ENCODE measurements at places on chromosomes 1 and 21.
A peak's percentile ranks its signal among the peaks of the same experiment; 100 is the strongest.

- no peak for DNase-seq
Measured at GRCh38 chr1:7387053-7387927, 383.8 kb upstream of the VAMP3 start.

- no peak for DNase-seq
Measured at GRCh38 chr1:167617153-167618147, 12.6 kb upstream of the RCSD1 start.

GRCh38 chr1:40626383-40626770 lies 39.1 kb downstream of the RIMS3 start:
- no peak for DNase-seq

DNA sequence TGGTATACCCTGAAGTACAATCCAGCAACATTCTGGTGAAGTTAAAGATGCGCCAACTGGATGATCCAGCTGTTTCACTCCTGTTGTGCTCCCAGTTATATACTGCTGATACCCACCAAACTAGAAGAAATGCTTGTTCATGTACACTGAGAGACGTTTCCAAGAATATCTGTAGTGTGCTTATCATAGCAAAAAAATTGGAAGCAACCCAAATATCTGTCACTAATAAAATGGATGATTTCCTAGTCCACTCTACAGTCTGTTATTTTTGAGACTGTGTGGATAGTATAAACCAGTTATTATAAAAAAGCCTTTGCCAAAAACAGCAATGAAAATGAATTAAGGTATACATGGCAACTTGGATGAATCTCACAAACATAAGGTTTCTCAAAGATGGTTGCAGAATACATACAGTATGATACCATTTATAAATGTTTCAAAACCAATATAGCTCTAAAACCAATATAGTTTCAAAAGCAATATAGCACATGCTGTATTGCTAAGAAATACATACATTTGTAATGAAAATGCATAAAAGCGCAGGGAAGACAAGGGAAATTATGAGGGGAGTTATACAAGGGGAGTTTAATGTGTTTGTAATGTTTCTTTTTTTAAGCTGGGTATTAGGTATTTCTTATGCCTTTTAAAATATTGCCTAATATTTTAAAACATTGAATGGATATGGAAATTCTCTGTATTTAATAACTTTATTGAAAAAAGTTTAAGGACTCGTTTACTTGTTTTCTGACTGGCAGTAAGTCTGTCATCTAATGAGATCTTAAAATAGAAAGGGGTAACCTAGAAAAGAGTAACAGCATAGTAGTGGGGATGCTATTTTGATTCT lies 36.5 kb downstream of the GPSM2 start:
- DNase-seq, result no peak

GRCh38 chr1:85387781-85388180 lies 77.2 kb downstream of the DDAH1 start:
- no peak for DNase-seq

DNA sequence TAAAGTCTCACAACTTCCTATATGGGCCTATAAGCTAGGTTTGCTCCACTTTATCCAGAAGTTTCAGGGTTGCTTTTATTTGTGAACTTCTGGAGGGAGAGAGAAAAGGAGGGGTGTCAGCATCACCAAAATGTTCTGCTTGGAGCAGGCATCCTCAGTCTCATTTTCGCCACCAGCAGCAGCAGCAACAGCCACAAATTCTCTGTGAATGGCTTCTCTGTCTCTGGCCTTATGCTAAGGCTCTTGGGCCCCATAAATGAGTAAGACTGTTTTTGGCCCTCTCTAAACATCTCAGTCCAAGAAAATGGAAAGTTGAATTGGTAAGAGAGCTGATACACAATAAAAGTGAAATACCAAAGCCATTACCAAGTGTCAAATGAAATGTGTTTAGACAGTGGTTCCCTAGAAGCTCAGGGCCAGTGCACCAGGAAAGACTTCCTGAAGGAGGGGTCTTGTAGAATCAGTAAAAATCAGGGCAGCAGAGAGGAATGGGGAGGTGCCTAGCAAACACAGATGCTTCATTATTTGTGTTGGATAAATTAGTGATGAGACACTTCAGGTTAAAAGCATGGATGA lies 53.0 kb upstream of the SPATA6 start:
- no peak for DNase-seq

- DNase-seq, result no peak
Measured at GRCh38 chr1:157700305-157700704, 264 bp downstream of the FCRL3 start.

DNA sequence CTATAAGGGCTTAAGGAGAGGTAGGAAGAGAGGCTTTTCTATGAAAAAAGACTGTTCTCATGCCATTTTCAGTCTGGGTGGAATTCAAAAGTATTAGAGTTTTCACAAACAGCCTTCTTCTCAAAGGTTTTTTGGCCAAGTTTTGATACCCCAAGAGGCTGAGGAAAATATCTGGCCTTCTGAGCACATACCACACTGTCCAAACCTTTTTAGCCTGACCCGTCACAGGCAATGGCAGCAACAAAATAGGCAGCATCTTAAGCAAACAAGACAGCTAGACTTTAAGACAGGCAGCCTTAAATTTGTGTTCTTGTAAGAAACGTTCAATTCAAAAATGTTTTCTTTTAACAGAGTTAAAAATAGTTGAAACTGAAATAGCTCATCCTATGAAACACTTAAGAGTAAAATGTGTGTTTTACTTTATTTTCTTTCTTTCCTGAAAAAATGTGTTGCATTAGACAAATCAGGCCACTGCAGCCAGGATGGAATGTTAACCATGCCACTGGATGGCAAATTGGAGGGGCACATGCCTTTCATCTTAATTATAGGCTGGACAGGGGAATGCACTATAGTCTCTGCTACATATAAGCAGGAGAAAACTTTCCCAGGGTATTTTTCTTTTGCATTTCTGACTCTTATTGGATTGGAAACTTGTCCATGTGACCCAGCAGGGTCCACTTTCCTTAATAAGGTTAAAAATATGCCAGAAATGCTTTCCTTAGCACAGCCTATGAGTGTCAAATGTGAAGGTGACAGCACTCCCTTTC lies 315.0 kb downstream of the TGFB2 start:
- no peak for DNase-seq

DNA sequence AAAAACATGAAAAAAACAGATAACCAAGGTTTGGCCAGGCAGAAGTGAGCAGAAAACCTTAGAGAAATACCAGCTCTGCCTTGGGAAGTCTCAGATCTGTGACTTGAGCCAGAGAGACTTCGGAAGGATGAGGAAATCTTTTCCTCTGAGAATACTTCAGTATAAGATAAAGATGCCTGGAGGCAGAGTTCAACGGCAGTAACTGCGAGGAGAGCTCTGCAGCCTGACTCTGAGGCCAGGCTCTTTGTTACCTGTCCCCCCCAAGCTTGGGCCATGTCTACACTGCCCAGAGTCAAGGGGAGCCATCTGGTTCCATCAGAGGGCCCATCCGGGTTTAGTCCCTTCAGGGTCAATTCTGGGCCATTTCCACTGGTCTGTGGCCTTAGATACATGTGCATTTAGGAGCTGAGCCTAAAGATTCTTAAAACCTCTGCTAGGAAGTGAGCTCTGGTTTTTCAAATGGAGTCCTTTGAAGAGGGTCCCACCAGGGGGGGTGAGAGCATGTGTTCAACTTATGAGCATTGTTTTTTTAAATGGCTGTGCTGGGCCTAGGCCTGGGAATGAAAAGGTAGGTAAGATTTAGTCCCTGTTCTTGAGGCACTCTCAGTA lies 8.7 kb downstream of the KIRREL1 start:
- no peak for DNase-seq

- peak; percentile 58 for DNase-seq
Measured at GRCh38 chr1:95041491-95042165, 31.1 kb downstream of the ALG14 start.

DNA sequence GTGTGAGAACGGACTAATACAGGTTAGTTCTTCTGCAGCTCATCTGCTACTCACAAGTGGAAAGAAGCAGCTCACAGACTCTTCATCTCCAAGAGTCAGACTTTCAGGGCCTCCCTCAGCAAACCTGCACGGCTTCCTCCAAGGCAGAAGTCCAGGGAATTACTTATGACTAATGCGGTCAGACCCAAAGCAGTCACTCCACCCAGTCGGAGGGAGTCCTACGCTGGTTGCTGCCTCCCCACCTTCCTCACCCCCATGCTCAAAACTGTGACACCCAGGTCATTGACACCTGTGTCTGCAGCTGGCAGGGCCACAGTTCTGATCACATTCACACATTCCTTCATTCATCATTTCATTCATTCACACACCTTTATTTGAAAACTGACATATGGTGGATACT lies 38.4 kb upstream of the PRDM2 start:
- DNase-seq, result peak; percentile 59

DNA sequence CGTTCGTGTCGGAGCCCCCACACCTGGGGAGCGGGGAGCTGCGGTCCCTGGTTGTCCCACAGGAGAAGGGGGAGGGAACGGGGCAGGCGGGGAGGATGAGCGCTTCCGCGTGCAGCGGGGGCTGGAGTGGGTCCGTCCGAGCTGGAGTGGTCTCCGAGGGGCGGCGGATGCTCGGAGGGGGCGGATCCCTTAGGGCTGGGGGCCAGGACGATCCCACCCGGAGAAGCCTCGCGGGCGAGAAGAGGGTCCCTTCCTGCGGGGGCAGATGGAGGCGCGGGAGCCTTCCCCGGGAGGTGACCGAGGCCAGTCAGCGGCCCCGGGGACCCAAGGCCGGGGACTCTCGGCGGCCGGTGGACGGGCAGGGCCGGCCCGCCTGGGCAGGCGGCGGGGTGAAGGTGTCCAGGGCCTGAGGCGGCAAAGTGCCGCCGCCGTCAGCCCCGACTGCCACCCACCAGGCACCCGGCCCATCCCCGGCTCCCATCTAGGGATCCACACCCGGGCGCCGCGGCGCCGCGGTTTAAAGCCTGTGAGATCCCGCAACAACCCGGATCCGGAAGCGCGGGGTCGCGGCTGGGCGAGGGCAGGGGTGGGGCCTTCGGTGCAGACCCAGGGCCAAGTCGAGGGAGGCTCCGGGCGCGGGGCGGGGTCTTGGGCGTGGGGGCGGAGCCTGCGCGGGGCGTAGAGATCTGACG lies 5.3 kb upstream of the CCDC27 start:
- peak; percentile 75 for DNase-seq

DNA sequence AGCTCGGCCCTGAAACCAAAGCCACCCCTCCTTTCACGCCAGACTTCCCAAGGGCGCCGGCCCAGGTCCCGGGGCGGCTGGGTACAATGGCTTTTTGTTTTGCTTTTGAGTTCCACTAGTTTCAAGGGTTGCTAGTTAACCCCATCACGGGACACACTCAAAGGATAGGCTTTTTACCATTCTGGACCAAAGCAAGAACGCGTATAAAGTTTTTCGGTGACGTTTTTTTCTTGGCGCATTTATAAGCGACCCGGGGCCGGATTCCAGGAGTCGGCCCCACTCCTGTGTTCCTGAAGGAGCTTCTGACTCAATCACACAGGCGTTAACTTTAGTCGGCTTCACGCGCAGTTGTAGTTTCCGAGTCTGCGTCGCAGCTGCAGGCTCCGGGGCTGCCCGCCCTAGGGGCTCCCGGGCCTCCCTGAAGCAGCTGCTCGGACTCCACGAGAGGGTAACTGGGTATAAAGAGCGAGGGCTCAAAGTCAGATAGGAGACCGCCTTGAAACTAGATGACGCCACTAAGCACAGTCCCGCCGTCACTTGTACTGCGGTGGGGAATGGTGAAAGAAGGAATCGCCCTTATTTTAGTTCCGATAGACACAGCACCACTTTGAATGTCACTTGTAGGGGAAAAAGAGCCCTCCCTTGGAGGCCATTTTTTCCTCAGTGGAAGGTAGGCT lies 707 bp upstream of the KLHL21 start:
- DNase-seq, result peak; percentile 44

DNA sequence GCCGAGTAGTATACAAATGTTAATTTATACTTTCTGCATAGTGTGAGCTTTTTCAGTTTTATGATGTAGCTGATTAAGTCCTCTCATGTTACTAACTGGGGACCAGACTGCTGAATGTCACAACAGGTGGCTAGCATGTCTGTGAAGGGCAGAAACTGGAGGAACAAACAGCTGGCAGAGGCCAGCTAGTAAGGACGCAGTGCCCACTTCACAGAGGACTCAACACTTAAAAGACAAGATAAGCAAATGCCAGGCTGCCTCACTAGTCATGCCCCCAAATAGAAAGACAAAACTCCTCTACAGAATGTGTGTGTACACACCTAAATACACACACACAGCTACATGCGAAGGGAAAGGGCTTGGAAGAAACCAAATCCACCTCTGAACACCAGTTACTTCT lies 73.8 kb upstream of the ZNF678 start:
- peak; percentile 78 for DNase-seq

GRCh38 chr1:244598611-244599010 lies 54.3 kb upstream of the DESI2 start:
- DNase-seq, result no peak

GRCh38 chr1:35605071-35605866 lies 32.2 kb downstream of the TFAP2E start:
- DNase-seq, result no peak

DNA sequence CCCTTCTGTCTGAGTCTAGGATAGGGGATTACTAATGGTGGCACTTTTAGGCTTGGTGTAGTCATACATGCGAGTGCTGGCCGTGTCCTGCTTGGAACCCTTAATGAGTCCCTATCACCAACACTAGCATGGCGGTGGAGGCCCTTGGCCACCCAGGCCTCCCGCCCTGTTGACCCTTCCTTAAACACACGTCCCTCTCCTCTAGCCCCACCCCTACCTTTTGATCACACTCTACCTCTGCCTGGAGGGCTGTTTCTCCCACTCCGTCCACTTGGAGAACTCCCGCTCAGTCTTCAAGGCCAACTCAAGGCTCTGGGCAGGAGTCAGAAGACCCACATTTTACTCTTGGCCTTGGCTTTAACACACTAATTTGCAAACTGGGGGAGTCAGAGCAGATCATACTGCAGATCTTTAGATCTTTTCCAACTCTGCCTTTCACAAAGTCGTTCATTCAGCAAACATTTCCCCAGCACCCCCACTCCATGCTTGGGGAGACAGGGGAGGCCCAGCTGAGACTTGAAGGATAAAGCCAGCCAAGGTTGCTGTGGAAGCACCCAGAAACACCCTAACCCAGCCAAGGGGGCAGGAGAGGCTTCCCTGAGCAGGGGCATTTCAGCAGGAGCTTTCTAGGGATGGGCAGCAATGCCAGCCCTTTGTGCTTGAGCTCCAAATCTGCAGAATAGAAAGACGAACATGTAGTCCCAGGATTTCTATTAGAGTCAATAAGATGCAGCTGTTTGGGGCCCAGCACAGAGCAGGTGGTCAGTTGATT lies 1.9 kb downstream of the PODN start:
- DNase-seq, result no peak

DNA sequence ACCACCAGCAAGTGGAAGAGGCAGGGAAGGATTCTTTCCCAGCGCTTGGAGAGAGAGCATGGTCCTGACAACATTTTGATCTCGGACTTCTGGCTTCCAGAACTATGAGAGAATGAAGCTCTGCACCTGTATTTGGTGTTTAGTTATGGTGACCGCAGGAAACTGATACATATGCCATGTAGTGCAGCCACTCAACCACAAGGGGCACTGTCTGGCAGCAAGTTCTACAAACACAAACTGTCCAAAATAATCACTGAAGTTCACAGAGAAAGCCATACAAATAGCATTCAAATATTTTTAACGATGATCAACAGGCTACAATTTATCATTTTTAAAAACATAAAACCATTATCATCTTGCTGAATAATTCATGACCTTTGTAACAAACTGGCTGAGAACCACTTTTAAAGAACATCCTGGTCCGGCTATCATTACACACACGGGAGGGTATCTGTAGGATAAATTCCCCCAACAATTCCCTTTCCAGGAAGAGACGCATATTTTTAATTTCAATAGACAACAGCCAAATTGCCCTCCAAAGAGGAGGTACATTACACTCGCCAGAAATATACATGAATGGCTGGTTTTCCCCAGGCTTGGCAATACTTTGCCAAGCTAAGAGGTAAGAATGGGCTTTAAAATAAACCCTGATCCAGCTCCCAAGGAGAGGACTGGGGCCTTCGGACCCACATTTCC lies 9.2 kb upstream of the CBR3 start:
- DNase-seq, result no peak
